Left renal pelvis (tissue), 4 donors: ENCODE measurements at places on chromosomes 1 and 21. TPM values are rescaled to one million over a fixed set of nuclear protein-coding genes. Genes with fewer than 3 reads are reported as not detected.

PLK3 gene
- 5.9 TPM for polyA plus RNA-seq

NPPA gene
- not detected for polyA plus RNA-seq

DNA sequence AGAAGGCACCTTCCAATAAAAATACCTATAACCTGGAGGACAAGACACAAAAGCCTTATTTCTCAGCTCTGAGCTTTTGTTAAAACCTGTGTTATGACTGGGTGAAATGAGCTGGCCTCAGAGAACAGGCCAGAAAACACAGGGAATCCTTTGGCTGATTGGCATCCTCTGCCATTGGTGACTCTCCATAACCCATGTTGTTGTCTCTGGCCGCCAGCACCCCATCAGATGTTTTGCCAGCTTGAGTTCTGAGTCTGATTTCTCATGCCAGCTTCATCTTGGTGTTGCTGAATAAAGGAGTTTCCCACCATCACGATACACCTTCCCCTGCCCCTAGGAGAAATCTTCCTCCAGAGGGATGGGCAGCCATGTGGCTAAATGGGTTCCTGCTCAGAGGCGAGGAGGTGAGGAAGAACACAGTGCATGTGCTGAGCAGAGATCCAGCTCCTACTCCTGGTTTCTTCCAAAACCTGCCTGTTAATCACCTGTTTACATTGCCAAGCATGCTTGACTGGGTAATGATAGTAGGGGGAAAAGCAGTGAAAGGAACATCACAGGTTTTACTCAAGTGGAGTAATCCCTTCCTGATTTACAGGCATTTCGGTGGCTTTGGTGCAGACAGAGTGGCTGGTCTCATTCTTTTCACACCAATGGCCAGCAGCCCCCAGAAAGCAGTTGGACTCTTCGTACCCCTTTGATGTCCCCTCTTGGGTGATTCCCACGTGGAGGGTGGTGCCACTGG is 109.8 kb downstream of the ROR1 start:
- no peak for DNase-seq

GRCh38 chr1:176773038-176773437 is 310.1 kb downstream of the PAPPA2 start:
- DNase-seq: no peak

DNA sequence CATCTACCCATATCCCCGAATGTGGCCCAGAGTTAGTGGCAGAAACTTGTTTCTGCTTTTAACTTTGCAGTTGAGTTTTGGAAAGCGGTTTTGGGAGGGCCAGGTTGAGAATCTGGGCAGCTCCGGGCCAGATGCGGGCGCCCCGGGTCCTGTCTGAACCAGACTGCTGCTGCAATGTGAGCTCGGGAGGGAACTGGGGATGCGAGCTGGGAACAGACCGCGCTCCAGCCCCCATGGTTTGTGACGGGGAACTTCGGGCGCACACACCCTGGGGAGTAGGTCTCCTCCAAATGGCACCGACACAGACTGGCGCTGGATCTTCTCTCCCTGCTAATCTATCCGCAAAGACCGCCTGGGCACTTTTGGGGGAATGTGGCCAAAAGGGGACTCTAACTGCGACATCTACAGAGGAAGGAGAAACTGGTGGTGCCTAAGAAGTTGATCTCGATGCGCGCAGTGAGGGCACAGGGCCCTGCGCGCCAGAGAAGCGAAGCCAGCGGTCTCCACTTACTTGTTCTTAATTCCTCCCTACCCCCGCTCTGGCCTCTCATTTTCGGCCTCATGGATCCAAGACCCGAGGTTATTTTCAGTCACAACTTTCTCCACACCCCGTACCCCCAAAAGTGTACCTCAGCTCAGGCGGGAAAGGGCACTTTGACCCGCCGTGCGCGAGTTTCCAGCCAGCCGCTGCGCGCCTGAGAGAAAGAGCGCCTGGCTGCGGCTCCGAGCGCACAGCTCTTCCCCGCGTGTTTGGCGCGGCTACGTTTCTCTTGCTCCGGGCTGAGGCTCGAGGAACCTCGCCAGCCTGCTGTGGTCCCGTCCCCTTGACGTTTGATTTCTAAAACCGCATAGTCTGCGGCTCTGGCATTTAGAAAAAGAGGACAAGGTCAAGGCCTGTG is 411.0 kb upstream of the ESRRG start:
- no peak for DNase-seq

DNA sequence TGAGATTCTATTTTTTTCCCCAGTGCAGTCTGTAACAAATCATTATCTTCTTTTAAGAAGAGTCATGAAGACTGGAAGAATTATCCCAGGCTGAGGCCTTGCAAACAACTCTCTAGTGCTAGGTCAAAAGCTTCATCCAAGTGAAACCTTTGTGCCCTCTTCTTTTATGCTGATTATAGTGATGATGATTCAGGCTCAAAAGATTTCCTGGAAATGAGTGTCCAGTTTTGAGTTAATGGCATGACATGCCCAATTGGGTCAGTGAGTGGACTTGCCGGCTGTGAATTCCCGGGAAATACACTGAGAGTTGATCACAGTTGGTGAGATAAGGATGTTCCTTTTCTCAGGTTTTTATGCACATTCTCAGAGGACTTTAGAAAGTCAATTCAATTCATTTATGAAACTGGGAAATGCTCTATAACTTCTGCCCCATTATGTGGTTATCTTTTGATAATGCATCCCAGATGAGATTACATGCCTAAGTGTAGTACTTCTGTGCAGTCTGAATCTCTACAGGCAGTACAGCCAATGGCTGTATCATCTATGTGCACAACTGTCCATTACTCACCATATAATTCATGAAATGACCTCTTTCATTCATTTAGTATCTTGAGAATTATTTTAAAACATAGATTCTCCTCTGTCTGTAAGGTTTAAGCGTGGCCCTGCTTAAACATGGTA is 66.2 kb downstream of the S1PR1 start:
- no peak for DNase-seq
